ENCODE measurements at places on chromosomes 2 and 18.

GRCh38 chr2:40049781-40050180 is 270.7 kb upstream of the THUMPD2 start:
- DNase-seq: no peak

GRCh38 chr2:79373358-79374130 is 139.3 kb upstream of the CTNNA2 start:
- no peak for DNase-seq

- no peak for DNase-seq
Observed at GRCh38 chr2:222391743-222392285, 32.5 kb upstream of the SGPP2 start.

GRCh38 chr2:44118257-44118656 is 50.4 kb upstream of the PPM1B start:
- no peak for DNase-seq

GRCh38 chr2:106812841-106813240 is 73.1 kb downstream of the ST6GAL2 start:
- DNase-seq: no peak

GRCh38 chr18:3661989-3662388 is 212.0 kb downstream of the TGIF1 start:
- no peak for DNase-seq

GRCh38 chr2:102025016-102025501 is 33.3 kb downstream of the IL1R2 start:
- DNase-seq: no peak

DNA sequence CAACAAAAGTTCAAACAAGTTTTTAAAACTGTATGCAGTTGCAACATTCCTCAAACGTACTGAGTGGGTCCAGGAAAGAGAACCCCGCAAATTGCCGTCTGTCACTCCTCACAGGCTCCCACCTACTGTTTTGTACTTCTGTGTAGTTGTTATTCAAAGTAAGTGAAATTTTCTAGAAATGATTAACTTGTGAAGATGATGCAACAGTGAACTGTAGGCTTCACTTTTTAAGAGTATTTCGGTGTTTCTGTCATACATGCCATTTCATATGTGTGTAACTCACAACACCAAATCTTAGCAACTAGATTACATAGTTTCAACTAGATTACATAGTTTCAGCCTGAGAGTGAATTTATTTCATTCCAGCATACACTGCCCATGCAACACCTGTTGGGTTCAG is 226.0 kb upstream of the TANK start:
- DNase-seq: no peak

- no peak for DNase-seq
Observed at GRCh38 chr18:55320424-55321264, 267.3 kb downstream of the TCF4 start.

- DNase-seq: no peak
Observed at GRCh38 chr2:25305775-25306174, 36.0 kb downstream of the DNMT3A start.

- peak; percentile 30 for DNase-seq
Observed at GRCh38 chr2:148967578-148967977, 70.9 kb upstream of the LYPD6B start.

- DNase-seq: peak; percentile 39
Observed at GRCh38 chr2:190678444-190679162, 29.7 kb downstream of the NAB1 start.

DNA sequence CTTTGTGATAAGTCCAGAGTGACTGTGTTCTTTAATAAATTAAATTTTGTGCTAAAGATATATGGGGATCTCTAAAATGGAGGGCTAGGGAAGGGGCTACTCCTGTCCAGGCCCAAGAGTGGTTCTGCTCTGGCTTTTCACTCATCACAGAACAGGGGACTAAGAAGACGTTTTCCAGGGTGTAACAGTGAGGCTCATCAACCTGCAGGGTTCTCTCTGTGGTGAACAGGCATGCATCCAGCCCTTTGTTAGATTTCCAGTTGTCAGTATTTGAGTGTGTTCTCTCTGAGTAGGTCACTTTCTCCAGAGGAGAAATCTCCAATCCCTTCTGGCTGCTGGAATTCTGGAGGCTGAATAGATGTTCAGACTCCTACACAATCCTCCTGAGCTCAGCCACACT is 408.9 kb downstream of the PLCL1 start:
- no peak for DNase-seq

- DNase-seq: no peak
Observed at GRCh38 chr2:25063876-25064660, 22.2 kb downstream of the EFR3B start.

- DNase-seq: no peak
Observed at GRCh38 chr2:222960126-222960525, 91.9 kb upstream of the KCNE4 start.

- no peak for DNase-seq
Observed at GRCh38 chr2:54502731-54503130, 46.6 kb downstream of the SPTBN1 start.

DNA sequence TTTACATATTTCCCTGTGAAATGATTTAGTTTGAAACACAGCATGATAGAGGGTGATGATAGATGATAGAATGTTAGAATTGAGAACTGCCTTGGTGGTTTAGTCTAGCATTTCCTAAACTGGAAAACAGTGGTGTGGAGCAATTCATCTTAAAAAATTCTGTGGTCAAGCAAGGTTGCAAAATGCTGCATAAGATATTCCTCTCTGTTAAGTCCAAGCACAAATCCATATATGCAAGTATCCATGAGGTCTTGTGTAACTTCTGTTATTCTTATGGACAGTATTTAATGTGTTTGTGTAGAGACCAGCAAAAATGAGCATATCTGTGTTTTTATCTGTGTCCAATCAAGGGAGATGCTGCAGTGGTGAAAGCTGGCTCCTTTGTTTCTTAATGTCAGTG is 30.0 kb downstream of the CPS1 start:
- DNase-seq: no peak

DNA sequence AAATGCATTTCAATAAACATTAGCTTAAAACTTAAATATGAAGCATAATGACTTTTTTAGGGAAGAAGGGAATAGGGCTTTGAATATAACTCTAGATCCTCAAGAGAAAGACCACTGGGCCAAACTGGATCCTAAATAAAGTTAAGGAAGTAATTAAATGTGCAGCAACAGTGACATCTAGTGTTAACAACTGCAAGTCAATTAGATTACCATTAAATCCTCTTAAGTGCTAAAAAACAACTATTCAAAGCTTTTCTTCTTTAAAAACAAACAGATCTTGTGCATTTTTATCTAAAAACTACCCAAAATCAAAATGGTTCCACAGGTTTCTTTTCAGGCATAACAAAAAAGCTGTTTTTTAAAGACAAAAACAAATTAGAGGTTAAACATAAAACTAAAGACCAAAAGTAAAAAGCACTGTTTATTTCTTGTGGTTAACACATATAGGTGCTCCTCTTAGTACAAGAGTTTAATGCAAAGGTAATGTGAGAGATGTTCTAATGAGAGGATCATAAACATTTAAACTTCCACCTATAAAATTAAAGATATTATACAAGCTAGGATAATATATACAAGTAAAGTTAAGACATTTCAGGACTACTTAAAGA is 111.4 kb downstream of the THADA start:
- DNase-seq: peak; percentile 90

- DNase-seq: no peak
Observed at GRCh38 chr2:34985474-34985873, 1370.1 kb upstream of the CRIM1 start.

- peak; percentile 88 for DNase-seq
Observed at GRCh38 chr2:121529439-121530211, 1.1 kb upstream of the RNU4ATAC start.

GRCh38 chr2:225614915-225615314 is 215.4 kb downstream of the NYAP2 start:
- no peak for DNase-seq

- DNase-seq: no peak
Observed at GRCh38 chr2:103153580-103154284, 391.9 kb downstream of the TMEM182 start.

- DNase-seq: peak; percentile 87
Observed at GRCh38 chr18:55768255-55768654, 180.3 kb upstream of the TCF4 start.

DNA sequence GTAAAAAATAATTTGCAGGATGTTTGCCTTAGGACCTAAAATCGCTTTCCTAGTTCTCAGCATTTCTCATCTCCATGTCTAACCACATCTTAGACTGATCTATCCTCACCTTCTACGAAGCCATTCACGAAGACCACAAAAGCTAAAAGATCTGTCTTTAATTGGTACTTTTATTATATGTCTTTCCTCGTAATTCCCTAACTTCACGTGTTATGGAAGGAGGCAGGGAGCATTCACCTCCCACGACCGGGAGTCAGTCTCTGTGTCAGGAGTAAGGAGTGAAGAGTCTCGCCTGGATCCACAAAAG is 1.6 kb downstream of the DLGAP1 start:
- no peak for DNase-seq

DNA sequence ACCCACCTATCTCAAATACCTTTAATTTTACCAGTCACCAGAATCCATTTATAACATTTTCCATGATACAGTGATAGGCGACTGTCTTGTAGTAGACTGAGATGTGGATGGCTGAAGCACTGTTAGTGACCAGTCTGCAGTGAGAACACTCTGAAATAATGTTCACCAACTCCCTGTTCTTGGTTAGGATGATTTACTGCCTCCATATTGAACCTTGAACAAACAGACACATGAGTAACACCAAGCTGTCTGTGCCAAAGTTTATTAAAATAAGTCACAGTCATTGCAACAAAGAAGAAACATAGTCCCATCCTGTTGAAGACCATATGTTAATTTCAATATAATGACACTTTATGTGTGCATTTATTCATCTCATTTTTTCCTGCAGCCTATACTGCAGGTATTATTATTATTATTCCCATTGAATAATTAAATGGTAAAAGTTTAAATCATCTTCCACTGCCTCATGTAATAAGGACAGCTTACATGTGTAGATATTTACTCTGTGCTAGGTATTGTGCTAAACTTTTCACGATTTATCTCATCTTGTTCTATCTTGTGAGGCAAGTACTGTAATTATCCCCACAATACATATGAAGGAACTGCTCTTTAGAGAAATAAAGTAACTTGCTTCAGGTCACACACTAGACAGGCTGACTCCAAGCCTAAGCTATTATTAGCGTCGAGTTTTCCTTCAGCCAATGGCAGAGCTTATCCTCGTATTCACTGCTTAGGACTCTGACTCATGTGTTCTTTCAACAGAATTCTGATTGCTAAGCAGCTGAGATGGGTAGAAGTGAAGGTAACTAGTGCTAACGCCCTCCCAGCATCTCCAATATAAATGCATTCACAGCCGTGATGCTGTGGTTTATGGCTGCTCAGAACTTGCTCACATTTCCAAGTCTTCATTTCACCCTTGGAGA is 62.5 kb downstream of the ONECUT2 start:
- DNase-seq: no peak

- DNase-seq: no peak
Observed at GRCh38 chr2:19861813-19862212, 40.0 kb downstream of the TTC32 start.

GRCh38 chr2:112977559-112978056 is at the start of gene IL36G:
TSS of gene IL36G (plus strand) at chr2:112978006. CDS start at chr2:112978639, 633 bp downstream.
- no peak for DNase-seq

GRCh38 chr2:21282515-21282898 is 158.7 kb downstream of the TDRD15 start:
- no peak for DNase-seq

DNA sequence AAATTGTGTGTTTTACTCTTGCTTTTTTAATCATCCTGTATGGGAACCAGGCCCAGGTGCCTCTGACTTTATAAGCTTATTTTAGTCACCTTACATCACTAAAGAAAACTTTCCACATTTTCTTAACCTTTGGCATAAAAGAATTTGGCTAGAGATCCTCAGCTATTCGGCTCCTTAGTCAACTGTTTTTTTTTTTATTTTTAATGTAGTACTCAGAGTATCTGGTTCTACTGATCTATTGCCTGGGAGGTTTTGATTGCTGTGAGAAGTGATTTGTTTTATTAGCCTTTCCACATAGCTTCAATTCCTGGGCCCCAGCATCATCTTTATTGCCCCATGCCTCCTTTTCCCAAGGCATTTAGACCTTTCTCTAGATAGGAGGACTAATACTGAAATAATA is 121.0 kb downstream of the MYO1B start:
- DNase-seq: no peak

DNA sequence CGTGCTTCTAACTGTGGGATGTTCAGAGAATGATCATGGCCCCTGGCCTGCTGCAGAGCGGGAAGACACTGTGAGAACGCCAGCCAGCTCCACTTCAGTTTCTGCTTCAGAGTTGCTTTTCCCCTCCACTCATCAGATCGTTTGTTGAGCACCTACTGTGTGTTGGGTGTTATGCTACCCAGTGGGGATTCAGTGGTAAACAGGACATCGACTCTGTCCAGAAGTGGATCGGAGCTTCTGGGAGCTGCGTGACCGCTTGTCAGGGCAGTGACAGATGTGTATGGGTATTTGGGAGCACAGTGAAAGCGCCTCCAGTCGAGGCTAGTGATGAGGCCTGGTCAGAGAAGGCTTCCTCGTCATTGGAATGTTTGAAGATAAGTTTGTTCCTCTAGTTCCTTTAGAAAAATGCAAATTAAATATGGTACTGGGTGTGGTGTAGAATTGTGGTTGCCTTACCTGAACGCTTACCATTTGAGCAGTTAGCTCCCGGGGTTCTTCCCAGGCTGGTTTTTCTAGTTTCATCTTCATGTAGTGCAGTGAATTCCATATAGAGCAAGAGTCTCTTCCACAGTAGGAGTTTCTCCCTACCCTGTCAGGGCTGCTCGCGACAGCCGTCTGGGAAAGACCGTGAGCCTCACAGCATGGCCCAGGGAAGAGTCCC is 2.8 kb downstream of the RAB12 start:
- DNase-seq: no peak

DNA sequence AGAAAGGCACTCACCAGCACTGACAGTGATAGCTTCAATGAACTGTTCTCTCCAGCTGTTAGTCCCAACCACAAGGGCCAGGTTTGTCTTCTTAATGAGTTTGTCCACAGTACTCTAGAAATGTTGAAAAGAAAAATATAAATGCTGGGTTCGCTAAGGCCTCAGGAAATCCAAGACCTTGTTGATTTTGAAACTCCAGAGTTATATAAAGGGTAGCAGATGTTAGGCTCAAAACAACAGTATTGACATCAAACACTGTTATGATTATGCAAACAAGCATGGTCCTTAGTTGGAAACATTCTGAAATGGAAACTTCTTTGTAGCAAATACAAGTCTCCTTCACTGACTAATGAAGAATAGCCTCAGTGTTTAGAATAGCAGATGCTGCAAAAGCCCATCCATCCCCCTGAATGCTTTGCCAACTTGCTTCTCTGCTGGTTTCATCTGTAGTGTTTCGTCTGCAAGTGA is 291.1 kb downstream of the SLC8A1 start:
- no peak for DNase-seq

GRCh38 chr2:19426941-19427340 is 68.5 kb upstream of the OSR1 start:
- DNase-seq: no peak

DNA sequence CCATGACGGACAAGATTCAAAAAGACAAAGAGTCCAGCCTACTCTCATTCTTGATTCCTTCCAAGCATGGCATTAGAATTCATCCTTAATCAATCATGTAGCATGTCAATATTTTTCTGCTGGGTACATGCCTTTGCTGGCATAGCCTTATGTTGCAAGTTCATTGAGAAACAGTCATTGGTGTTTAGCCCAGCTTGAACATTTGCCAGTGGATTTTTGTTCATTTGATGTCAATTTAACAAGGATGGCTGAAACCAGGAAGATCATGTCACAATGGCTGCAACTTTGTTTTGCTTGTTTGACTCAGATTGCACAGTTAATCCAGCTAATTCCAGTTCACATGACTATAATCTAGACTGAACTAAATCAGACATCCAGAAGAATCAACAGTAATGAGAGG is 1132.2 kb downstream of the LRP1B start:
- DNase-seq: no peak
